Activated T-helper 1 cell treated with anti-CD3 and anti-CD28 coated beads, Interleukin-2, amount 50 U/mL, for 16 hours (primary cell): ENCODE measurements at places on chromosomes 12 and 14.

- DNase-seq = no peak
These were observed 1.0 kb downstream of the BORCS5 start for GRCh38 chr12:12357719-12358461.

GRCh38 chr14:105083926-105084685, 18.9 kb upstream of the GPR132 start:
- DNase-seq = no peak

DNA sequence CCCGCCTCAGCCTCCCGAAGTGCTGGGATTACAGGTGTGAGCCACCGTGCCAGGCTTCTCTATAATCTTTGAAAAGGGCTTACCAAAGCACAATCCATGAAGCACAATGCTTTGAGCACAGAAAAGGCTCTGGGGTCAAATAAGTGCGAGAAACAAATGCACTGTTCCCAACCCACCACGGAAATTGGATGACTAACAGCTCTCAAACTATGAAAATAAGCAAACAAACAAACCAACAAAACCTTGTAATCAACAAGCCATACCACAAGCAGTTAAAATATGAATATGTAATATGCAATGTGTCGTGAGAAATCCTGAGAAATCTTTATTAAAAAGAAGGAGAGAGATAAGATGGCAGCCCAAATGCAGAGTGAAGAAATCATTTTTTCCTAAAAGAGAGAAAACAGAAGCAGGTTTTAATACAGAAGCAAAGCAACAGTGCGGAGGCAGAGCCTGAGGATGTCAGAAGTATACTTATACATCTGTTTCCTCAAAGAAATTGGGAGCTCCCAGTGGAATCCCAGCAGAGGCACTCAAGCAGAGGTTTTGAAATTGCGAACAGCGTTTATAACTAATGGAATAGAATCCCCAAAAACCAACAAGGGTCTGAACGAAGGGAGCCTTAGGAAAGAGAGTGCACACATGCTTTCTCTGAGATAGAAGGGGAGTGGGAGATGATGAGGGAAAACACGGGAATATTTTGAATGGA, 17.1 kb downstream of the SMCO2 start:
- DNase-seq = no peak

- DNase-seq = no peak
These were observed 334.0 kb upstream of the FLRT2 start for GRCh38 chr14:85195872-85196477.

DNA sequence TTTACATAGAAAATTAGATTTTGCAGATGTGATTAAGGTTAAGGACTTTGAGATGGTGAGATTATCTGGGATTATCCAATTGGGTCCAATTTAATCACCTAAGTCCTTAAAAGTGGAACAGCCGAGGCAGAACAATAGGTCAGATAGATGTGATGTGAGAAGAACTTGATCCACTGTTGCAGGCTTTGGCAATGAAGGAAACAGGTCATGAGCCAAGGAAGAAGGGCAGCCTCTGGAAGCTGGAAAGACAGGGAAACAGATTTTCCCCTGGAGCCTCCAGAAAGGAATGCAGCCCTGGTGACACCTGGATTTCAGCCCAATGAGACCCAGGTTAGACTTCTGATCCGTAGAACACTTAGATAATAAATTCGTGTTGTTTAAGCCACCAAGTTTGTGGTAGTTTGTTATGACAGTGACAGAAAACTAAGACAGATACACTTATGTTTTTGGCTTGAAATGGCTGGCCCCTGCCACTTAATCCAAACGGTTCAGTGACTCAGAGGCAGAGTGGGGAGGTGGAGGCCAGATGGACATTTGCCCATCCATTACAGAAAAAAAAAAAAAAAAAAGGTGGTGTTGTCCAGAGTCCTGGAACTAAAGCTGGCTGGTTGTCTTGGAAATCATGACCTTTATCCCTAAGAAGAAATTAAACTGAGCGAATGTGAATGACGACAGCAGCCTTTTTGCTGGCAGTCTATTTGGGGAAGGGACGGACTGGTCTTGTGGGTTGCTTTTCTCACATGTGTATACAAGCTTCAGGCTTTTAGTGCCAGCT, 181.9 kb upstream of the NRXN3 start:
- DNase-seq = no peak

DNA sequence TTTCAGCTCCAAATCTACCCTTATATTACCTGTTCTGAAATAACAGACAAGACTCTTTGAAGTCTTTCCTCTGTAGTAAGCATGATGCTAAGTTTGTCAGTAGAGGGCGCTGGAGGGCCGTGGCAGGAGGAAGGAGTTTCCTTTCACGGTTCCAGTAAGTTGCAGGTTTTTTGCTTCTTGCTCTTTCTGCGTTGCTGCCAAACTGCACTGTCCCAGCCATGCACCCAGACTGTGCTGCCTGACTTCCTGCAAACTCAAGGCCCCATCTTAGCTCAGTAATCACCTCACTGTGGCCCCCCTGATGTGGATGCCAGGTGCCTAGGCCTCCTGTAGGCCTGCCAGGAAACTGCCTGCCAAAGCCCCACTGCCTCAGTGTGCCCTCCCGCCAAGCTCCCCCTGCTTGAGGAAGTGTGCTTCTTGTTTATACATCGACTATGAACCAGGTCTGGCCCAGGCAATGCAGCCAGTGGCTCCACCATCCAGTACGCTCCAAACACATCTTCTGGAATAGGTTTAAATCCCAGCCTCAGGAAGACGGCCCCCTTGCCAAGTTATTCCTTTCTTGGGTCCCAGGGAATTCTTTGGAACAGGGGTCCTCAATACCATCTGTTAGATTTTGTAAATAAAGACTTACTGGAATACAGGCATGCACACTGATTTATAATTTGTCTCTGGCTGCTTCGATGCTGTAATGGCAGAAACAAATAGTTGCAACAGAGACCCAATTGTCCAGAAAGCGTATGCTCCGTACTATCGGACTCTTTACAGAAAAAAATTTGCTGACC, 193.7 kb upstream of the LRIG3 start:
- DNase-seq = no peak

- DNase-seq = no peak
These were observed 42.1 kb downstream of the IGF1 start for GRCh38 chr12:102438047-102438826.

- no peak for DNase-seq
These were observed 56.0 kb downstream of the PTPRB start for GRCh38 chr12:70581208-70581607.

GRCh38 chr12:52947738-52948423, 1.0 kb upstream of the KRT18 start:
- DNase-seq = no peak

DNA sequence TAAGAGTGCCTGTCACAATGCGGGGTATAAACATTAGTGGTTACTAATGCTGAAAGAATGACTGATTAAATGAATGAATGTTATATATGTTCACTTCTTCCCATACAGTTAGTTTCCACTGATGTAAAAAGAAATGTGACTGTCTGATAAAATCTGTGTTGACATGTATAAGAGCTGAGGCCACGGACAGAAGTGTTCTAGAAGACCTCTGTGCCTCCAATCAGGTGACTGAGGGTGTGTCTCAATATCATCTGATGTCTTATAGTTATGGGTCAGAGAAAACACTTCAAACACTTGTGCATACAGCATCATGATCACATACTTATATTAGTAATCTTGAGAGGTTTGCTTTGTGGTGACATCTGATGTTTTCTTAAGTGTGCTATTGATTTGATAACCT, 183.4 kb downstream of the TTC7B start:
- no peak for DNase-seq

DNA sequence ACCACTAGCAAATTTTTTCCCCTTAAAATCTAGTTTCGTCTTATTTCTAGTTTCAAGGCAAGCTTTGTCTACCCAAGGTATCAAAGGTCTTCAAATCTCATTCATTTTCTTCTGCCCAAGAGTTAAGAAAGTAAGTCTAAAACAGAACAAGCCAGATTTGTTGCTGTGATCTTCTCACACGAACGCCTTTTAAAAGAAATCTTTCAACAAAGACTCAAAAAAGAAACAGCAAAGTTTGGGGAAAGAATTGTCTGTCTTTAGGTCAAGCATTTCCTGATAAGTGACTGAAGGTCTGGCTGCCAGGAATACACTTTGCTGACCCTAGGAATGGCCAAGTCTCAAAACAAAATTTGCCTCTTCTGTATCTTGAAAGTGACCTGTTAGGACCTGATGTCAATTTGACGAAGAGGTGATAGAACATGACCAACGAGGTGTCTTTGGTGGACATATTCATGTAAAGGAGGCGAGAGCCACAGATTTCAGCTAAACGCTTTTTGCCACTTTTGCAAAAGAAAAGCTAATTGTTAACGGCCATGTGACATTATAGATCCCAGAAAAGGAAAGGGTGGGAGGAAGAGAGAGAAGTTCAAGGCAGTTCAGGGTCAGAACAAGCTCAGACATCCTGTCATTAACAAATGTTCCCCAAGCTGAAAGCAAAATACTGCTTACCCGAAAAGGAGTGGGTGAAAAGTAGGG, 1.7 kb downstream of the CDK17 start:
- no peak for DNase-seq

GRCh38 chr14:75250800-75251199, 27.8 kb upstream of the FOS start:
- no peak for DNase-seq

DNA sequence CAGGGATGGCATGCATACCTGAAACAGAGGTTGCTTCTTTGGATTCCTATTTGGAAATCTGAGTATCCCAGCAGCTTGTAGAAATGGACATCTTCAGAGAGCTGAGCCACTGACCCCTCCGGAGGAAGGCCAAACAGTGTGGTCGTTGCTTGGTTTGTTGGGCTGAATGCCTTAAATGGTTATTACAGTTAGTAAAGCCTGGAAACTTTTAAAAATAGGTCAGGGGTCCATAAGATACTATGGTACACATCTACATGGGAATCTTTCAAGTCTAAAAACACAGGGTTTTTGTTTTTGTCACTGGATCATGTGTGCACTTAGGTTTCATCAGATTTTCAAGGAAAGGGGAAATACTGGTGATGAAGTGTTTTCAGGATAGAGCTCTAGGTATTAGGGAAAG, 7.7 kb downstream of the DYRK2 start:
- no peak for DNase-seq

GRCh38 chr12:91091916-91092715, 19.2 kb downstream of the LUM start:
- DNase-seq = no peak

DNA sequence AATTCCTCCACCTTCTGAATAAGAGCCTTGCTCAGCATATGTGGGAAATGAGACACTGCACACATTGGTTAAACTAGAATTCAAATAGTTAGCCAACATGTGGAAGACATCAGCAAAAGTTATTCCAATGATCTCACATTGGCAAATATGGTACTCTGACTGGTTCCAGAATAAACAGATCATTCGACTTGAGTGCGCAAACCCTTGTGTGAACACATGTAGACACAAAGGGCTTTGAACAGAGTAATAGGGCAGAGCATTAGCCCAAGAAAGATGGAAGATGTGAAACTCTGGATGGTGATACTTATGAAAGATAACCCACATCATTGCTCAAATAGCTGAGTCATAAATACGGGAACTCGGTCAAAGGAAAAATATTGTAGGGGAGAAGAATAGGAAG, 1133.4 kb upstream of the SEL1L start:
- no peak for DNase-seq

- DNase-seq = no peak
These were observed 27.6 kb downstream of the EML1 start for GRCh38 chr14:99820702-99821331.

DNA sequence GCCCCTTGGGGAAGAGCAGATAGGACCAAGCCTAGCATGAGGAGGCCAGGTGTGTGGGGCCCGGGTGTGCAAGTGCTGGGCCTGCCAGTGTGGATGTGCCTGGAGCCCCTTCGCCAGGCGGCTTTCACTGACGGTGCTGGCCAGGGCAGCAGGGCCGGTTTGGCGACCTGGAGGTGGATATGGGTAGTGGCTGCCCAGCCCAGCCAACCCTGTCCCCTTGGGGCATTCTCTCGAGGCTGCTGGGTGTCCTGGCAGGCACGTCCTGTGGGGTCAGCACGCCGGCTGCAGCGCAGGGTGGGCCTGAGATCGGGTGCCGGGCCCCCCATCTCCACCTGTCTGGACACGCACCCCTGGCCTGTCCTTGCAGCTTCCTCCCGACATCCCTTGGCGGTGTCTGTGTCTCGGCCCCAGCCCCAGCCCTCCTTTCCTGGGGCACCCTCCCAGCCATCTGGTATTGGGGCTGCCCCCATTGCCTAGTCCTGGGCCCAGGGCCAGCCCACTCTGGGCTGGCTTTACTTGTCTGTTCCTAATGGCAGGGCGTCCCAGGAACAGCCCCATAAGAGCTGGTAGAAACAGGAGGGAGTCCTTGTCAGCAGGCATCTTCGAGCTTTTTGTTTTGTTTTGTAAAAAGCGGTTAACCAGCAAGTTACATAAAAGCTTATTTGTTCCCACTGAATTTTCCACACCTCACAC, 7.2 kb upstream of the CRIP2 start:
- DNase-seq = no peak

DNA sequence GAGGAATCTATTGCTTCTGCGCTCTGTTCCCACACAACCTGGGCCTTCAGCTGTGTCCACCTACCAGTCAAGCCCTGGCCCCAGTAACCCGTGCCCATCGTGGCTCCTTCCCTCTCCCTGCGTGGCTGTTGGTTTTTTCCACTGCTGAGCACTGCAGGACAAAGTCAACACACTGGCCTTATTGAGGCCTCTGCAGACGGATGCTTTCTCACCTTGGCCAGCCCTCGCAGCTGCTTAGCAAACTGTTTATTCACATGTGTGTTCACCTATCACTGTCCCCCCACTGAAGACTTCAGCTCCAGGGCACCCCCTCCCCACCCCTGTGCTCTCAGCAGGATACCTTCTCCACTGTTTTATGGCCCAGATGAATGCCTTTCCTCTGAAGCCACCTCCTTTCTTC, 12.8 kb upstream of the GPX2 start:
- DNase-seq = no peak

DNA sequence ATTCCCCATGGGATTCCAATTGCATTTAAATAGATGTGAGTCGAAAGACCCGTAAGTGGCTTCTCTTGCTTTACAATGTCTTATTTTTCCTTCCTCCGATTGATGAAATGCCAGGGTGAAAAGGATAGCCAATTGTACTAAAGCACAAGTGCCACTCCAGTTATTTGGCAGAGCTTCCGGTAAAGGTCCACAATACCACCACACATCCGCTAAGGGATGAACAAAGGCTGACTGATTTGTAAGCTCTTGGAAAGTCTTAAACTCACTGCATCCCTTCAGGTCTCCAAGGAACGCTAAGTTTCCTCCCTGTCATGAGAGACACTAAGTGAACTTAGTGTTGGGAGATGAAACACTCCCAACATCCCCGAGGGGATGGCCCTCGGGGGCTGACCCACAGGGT, 21.2 kb upstream of the RNASE1 start:
- DNase-seq = no peak

GRCh38 chr12:25681580-25681979, 128.5 kb upstream of the LMNTD1 start:
- no peak for DNase-seq

- DNase-seq = no peak
These were observed 722 bp downstream of the TMED8 start for GRCh38 chr14:77375973-77376770.

- no peak for DNase-seq
These were observed 30.9 kb upstream of the SYNDIG1L start for GRCh38 chr14:74456684-74457564.

DNA sequence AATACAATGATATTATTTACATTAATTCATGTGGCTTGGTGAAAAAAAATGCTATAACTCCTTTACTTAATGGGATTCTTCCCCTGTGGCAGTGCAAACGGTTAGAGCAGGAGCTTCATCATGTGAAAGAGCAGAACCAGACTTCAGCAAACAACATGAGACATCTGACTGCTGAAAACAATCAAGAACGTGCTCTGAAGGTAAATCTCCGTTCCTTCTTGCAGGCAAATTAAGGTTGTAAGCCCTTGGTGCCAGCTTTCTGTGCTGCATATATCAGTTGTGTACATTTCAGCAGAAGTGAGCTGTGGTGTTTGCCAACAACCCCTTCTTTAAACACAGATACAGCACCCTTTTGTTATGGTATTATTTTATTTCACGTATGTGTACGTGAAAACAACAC, 171.7 kb downstream of the MIPOL1 start:
- no peak for DNase-seq
